Upper lobe of left lung (tissue), 6 donors: ENCODE measurements at places on chromosomes 12 and 14.

DNA sequence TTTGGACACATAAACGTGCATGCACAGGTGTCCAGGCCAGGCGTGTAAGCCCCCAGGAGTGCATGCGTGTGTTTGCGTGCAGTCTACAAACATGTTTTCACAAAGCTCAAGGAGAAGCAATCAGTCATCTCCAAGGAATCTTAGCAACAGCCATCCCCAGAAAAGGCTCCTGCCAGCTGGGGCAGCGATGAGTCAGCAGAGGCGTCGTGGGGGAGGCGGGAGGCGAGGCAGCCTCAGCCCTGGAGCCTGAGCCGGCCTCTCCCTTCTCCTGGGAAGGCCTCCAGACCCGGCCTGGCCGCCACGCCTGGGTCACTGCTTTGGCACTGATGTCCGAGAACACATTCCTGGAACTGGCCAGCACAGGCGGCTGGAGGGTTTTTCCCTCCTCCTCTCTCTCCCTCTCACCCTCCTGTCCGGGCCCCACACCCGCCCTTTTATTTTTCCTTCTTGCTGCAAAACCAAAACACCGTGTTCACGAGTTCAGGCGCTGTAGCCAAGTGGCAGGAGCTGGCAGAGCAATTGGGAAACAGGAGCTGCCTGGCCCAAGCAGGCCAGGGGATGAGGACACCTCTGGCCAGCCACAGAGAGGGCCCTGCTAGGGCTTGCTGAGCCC, 92.7 kb downstream of the LRRC74A start:
- peak; percentile 94 for DNase-seq

- no peak for DNase-seq
Observed at GRCh38 chr12:31004666-31005065, 69.0 kb upstream of the DDX11 start.

DNA sequence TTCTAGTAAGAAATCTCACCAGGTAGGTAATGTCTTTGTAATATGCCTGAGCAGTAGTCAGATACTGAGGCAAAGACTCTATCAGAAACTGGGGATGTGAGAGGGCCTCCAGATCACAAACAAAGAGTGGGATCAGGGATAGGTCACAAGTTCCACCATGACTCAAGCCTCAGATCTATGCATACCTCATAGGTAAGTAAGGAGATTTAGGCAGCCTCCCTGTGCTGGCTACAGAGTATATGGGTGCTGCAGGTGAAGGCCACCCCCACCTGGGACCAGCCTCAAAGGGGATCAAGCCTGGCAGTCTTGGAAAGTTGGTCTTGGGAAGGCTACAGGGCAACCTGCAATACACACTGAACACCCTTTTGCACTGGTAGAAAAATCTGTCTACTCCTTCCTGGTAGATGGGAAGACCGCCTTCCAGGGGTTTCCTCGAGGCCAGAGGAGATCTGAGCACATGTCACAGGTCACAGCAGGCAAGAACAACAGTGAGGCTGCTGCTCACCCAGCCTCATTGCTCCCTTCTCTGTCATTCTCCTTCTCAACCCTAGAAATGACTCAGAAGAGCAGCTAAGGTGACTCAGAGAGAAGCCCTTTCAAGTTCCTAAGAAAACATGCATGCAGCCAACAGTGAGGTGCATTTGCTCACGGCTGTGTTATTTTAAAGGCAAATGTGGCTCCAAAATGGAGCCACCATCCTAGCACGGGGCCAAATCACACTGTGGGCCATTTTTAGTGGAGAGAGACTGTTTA, 143.4 kb upstream of the CDKN3 start:
- DNase-seq = no peak

- no peak for DNase-seq
Observed at GRCh38 chr12:130689408-130690405, 26.4 kb downstream of the RIMBP2 start.

- DNase-seq = no peak
Observed at GRCh38 chr12:125132698-125133400, 67.6 kb downstream of the AACS start.

- no peak for DNase-seq
Observed at GRCh38 chr12:109804820-109805761, 28.1 kb downstream of the TRPV4 start.

GRCh38 chr14:36768638-36769337, 107.1 kb downstream of the PAX9 start:
- no peak for DNase-seq

GRCh38 chr12:8081251-8081920, 688 bp upstream of the NECAP1 start:
- DNase-seq = no peak

DNA sequence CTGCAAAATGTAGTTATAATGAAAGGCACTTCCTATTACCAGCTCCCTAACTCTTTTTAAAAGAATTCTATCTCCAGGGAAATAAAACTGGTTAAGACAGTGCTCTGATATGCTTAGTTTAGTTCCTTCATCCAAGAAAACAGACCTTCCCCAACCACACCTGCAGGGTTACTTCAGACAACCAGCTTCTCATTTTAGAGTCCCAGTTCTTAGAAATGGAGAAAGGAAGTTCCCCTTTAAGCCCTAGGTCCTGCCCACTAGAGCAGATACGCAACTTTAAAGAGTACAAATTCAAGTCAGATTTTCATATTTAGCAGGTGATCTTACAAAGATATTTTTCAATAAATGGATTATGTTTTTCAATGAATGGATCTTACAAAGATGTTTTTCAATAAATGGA, 4.4 kb upstream of the WSB2 start:
- no peak for DNase-seq

- no peak for DNase-seq
Observed at GRCh38 chr12:45304514-45305178, 88.8 kb downstream of the ANO6 start.
